ENCODE measurements at places on chromosomes 2 and 18. TPM values are rescaled to one million over a fixed set of nuclear protein-coding genes. Genes with fewer than 3 reads are reported as not detected.
A peak's percentile ranks its signal among the peaks of the same experiment; 100 is the strongest.

The TUBB8B gene
- total RNA-seq, result not detected

The NEMP2 gene
- total RNA-seq, result 0.93 TPM

The CNRIP1 gene
- total RNA-seq, result 11.7 TPM

The ALPG gene
- not detected for total RNA-seq

- H3K36me3 ChIP-seq, result no peaks in the 10 kb centered on the region
- no peak for DNase-seq
- no peaks in the 10 kb centered on the region for H3K27me3 ChIP-seq
- H3K27ac ChIP-seq, result no peak overlapping the region
Measured at GRCh38 chr18:21100146-21100545, 11.5 kb downstream of the ROCK1 start.

The NGEF gene
- 0.22 TPM for total RNA-seq

The PIK3C3 gene
- 36.2 TPM for total RNA-seq

DNA sequence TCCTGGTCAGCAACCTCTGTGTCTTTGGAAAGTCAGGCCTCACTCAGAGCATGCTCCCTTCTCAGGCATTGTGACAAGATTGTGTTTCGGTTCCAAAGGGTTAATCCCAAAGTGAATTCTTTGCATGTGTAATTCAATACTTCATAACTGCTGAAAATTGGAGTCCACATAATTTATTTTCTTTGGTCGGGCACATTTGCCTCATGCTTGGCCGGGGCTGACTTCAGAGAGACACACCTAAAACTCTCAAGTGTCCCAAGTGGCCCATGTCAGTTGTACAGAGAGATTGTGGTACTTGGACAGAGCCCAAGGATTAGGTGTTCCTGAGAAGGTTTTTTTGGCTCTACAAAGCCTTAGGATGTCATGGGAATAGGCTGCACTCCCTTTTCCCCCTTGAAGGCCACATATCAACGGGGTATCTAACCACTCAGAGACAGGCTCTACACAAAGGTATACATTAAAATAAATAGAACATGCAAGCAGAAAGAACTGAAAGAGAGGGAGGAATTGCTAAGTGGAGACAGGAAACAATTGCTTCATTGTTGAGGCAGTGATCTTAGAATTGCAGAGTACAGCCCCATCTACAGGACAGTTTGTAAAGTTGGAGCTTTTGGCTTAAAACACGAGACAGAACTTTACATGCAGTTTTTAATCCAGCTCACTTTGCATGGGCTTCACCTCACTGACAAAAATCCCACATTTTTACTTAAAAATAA, 1232.3 kb upstream of the ZEB2 start:
- no peaks in the 10 kb centered on the region for H3K27me3 ChIP-seq
- no peak overlapping the region for H3K4me3 ChIP-seq
- DNase-seq, result no peak
- peaks cover 13% of the 10 kb centered on the region for H3K4me1 ChIP-seq
- H3K36me3 ChIP-seq, result no peaks in the 10 kb centered on the region

GRCh38 chr2:96116424-96116878, at the start of gene ADRA2B:
Gene ADRA2B, minus strand, starts transcription at chr2:96116571. Its CDS starts 422 bp downstream, at chr2:96116149.
- peak within 1 kb of the TSS; percentile 4 for H3K27ac ChIP-seq
- no peaks in the 10 kb centered on the region for H3K36me3 ChIP-seq
- H3K4me3 ChIP-seq, result peak within 1 kb of the TSS; percentile 66
- peaks cover 23% of the 10 kb centered on the region for H3K27me3 ChIP-seq
- peaks cover 6% of the 10 kb centered on the region for H3K4me1 ChIP-seq
- peak; percentile 60 for DNase-seq

- no peak overlapping the region for H3K4me3 ChIP-seq
- H3K36me3 ChIP-seq, result no peaks in the 10 kb centered on the region
- H3K27ac ChIP-seq, result no peak overlapping the region
Measured at GRCh38 chr18:10353791-10354190, 100.6 kb upstream of the APCDD1 start.

GRCh38 chr2:219709331-219709761, 81.9 kb downstream of the SLC4A3 start:
- H3K36me3 ChIP-seq, result no peaks in the 10 kb centered on the region
- H3K27me3 ChIP-seq, result no peaks in the 10 kb centered on the region
- DNase-seq, result no peak
- H3K4me3 ChIP-seq, result no peak overlapping the region

DNA sequence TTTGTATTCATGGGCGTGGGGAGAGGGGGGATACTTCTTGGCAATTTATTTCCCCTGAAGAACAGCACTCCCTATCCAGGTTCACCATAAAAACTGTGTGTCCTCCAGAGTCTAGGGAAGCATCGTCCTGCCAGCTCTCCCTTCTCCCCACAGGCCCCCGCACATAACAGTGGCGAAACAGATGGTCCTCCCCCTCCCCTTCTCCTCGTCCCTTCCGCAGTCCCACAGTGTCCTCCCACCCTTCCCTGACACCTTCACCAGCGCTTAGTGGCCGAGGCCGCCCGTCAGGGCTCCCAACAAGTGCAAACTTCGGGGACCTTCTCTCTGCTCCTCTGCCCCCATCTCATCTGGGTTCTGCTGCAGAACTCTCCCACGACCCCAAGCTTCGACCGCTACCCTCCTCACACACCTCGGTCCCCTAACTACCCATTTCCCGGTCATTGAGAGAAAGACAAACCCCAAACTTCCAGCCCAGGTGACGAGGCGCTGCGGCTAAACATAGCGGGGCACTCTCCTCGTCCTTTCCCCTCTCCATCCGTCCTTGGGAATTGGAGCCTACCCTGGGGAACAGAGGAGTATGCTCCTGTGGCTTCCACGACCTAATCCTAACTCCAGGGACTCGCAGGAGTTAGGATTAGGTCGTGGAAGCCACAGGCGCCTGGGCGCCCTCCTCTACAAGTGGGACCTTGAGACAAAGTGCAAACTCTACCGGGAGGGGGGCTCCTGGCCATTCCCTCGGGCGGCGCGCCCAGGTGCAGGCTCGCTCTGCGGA, 971 bp downstream of the ZNF385B start:
- DNase-seq, result no peak
- peak overlapping the region; percentile 80 for H3K27ac ChIP-seq
- H3K36me3 ChIP-seq, result no peaks in the 10 kb centered on the region
- peak overlapping the region; percentile 81 for H3K4me3 ChIP-seq
- peaks cover 3% of the 10 kb centered on the region for H3K27me3 ChIP-seq

DNA sequence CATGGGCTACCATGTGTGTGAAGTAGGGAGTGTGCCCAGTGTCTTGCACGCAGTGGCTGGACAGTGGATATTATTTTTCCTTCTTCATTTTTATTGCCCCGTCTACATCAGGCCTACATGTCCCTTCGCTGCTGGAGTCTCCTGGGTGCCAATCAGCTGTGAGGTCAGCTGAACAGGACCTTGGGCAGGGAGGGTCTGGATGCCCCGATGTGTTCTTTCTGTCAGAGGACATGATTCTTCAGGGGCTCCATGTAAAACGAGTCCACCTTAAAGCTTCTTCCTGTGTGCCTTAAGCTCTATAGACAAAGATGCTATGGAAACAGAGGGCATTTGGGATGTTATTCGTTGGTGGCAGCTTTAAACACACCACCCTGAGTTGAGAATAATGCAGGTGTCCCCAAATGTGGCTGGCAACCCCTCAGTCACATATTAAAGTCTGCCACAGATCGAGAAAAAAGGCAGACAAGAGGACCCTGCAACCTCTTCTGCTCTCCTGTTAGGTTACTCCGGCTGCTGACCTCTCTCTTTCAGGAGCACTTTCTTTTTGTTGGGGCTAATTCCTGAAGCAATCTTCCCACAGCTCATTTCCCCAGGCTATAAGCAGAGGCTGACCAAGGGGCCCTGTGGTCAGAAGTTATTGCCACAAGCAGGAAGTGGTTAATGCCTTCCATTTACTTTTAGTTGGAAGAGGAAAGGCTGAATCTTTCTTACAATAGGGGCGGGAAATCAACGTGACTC, 20.0 kb downstream of the GREB1 start:
- H3K4me1 ChIP-seq, result peaks cover 11% of the 10 kb centered on the region
- H3K27me3 ChIP-seq, result no peaks in the 10 kb centered on the region
- no peaks in the 10 kb centered on the region for H3K36me3 ChIP-seq
- H3K27ac ChIP-seq, result no peak overlapping the region
- DNase-seq, result no peak
- no peak overlapping the region for H3K4me3 ChIP-seq

GRCh38 chr2:212863185-212863588, 288.2 kb downstream of the IKZF2 start:
- H3K4me1 ChIP-seq, result no peaks in the 10 kb centered on the region
- no peaks in the 10 kb centered on the region for H3K36me3 ChIP-seq
- no peak for DNase-seq
- H3K27ac ChIP-seq, result no peak overlapping the region
- no peaks in the 10 kb centered on the region for H3K27me3 ChIP-seq
- H3K4me3 ChIP-seq, result no peak overlapping the region

The FMNL2 gene
- 9.1 TPM for total RNA-seq

GRCh38 chr18:11818486-11819203, 32.6 kb upstream of the CHMP1B start:
- no peaks in the 10 kb centered on the region for H3K36me3 ChIP-seq
- H3K27me3 ChIP-seq, result no peaks in the 10 kb centered on the region
- H3K4me1 ChIP-seq, result no peaks in the 10 kb centered on the region
- no peak overlapping the region for H3K4me3 ChIP-seq
- H3K27ac ChIP-seq, result no peak overlapping the region

DNA sequence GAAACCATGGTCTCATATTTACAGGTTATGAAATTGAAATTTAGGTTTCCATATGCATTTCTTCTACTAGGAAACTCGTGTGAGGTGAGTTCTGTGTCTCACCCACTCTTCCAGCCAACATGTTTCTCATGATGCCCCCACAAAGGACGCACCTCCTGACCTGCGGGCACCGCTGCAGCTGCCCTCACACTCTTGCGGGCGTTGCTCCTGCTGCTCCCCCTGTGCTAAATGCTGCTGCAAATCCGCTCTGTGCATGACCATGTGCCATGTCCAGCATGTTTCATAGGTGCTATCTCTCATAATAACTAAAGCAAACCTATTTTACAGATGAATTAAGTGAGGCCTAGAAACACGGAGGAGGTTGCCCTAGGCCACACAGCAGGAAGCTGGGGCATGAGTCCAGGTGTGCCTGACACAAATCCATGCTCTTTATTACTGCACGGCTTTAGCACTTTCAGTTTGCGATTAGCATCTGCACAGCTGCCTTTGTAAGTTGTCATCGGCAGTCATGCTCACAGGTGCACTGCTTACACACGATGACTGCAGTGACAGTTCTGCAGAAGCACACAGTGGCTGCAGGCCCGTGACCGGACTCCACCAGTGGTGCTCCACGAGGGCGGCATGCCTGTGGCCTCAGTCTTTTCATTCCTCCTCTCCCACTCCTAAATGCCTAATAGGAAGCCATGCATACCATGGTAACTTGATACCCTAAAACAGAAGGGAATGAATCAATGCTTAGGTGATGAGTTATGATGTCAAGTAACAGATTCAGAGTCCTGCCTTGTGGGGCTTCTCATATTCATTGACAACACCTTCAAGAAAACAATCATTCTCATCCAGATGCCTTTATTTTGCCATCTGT, 14.9 kb upstream of the GALR1 start:
- no peak overlapping the region for H3K4me3 ChIP-seq
- no peak overlapping the region for H3K27ac ChIP-seq
- H3K27me3 ChIP-seq, result no peaks in the 10 kb centered on the region
- no peak for DNase-seq
- no peaks in the 10 kb centered on the region for H3K4me1 ChIP-seq

DNA sequence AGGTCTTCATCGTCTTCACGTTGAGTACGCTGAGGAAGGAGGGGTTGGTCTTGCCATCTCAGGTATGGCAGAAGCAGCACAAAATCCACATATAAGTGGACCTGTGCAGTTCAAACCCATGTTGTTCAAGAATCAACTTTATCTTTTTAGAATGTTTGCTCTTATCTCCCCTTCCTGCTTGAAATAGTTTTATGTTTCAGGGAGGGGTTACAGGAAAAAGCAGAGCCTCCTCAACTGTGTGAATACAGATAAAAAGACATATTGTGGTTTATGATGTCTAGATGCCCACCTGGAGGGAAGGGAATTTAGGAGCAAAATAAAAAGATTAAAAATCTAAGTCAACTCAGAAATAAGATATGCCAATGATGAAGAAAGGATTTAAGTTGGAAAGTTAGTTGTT, 75.9 kb downstream of the VRK2 start:
- H3K4me1 ChIP-seq, result no peaks in the 10 kb centered on the region

The CAPN14 gene
- not detected for total RNA-seq

DNA sequence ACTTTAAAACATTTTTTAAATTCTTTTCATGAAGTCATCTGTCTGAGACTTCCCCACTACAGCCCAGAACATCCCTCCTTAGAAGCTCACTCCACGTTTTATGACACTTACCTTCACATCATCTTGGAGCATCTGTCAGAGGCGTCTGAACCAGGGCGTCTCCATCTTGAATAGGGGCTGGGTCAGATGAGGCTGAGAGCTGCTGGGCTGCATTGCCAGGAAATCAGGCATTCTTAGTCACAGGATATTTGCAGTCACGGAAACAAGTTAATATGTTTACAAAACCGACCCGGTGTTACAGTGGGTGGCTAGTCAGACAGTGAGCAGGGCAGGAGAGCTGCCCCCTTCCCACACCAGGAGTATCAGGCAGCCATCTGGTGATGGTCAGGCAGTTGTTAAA, 456.5 kb downstream of the FBXO15 start:
- peak overlapping the region; percentile 16 for H3K27ac ChIP-seq
- DNase-seq, result no peak
- no peaks in the 10 kb centered on the region for H3K27me3 ChIP-seq
- peak overlapping the region; percentile 24 for H3K4me3 ChIP-seq

DNA sequence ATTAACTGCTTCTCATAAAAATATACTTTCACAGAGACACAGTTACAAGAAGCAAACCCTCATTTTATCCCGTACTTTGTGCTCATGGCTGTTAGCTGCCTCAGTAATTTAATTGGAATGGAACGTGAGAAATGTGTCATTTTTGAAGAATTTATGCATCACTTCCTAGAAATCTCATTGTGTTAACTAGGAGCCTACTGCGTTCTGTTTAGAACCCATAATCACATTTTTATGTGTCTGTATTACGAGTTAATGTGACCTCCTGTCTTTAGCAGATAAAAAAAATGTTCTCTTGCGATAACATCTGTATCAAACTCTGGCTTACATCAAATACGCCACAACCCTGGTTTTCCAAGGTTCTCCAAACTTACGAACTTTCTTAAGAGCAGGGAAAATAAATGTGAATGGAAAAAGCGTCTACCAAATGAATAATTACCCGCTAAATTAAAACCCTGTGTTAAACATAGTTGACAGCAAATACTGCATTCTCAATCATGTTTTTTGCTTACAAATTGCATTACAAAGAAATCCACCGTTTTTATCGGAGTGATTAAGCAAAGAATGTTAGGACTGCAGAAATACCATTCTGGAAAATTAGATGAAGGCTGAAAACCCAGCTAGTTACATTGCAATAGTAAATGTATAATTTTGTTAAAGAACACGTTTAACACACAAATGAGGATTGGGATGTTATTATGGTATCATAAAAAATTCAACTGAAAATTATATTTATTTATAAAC, 12.1 kb upstream of the GBX2 start:
- H3K4me1 ChIP-seq, result peaks cover 20% of the 10 kb centered on the region
- no peak overlapping the region for H3K4me3 ChIP-seq
- H3K36me3 ChIP-seq, result no peaks in the 10 kb centered on the region
- H3K27me3 ChIP-seq, result peaks cover 3% of the 10 kb centered on the region

The DTNA gene
- 96.9 TPM for total RNA-seq
